NCI-H345 (cell line): ENCODE measurements at places on chromosomes 11 and 22.
A peak's percentile ranks its signal among the peaks of the same experiment; 100 is the strongest.

DNA sequence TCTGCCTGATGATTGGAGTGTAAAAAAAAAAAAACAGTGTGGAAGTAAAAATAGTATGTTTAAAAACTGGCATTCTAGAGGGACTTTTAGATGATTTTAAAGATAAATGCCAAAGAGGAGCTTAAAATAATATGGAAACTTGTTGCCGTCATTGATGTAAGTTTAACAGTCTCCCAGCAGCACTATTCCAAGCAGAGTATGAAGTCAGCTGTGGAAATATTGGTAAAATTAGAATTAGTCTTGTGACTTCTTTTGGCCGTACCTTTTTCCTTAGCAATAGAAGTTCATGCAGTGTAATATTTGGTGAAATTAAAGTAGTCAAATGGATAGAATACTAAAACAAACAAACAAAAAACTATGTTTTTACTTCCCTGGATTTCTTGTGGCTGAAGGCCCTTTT, 134.9 kb downstream of the METTL15 start:
- DNase-seq = no peak

- DNase-seq = no peak
These were observed 33.8 kb downstream of the RAB30 start for GRCh38 chr11:83037877-83038276.

- no peak for DNase-seq
These were observed 5.5 kb downstream of the OSM start for GRCh38 chr22:30261134-30261533.

GRCh38 chr11:88139865-88140264, 35.4 kb downstream of the RAB38 start:
- no peak for DNase-seq

DNA sequence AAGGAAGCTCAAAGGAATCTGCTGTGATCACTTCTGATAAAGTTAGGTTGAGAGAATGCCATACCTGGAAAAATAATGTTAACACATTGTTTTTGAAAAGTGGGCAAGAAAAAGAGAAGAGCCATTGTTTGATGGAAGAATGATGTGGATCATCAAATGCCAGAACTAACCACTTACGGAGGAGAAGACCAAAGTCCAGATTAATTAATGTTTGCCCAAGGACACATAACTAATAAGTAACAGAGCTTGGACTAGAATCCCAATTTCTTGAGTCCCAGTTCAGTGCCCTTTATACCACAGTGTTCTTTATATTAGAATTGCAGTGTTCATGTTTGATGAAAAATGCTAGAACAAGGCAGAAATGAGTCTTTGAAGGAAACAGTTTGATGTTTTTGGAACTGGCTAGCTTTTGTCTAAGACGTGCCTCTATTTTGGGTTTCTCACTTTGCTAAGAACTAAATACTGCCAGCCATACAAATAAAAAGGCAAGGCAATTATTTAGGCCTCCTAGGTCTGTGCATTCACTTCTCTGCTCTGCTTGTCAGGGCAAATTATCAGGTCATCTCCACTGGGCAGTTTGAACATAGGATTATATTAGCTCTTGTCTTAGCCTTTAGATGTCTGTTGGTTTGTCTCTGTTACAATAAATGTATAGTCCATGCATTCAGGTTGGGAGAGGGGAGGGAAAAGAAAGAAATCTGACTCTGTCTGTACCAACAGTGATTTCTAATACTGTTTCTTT, 72.3 kb downstream of the TRIM44 start:
- no peak for DNase-seq

DNA sequence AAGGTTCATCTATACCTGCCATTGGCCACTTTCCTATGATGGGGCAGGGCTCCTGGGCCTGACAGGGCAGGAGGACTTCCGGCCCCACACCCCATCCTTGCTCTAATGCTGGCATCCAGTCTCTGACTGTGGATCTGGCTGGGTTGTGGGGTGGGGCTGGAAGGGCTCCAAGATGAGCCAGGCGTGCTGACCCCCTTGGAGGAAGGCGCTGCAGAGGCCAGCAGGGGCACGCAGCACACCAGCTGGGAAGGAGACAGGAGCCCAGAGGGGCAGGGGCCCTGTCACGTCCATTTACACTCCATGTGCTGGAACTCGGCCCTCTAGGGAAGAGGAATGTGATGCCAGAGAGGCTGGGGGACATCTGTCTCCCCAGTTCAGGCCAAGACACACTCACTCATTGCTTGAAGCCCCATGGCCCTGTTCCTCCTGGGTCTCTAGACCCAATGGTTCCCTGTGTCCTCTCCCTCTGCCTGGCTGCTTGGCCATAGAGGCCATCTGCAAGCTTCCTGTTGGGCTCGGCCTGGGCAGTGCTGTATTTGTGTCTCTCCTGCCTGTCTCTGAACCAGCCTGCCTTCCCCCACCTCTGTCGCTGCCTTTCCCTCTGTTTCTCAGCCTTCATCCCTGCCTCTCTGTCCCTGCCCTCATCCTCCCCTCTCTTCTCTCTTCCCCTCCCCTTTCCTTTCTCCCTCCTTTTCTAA, 67.5 kb upstream of the NECTIN1 start:
- no peak for DNase-seq

GRCh38 chr11:35006389-35007128, 90.1 kb downstream of the PDHX start:
- DNase-seq = no peak

- DNase-seq = peak; percentile 70
These were observed 8.0 kb downstream of the TMEM86A start for GRCh38 chr11:18706330-18707243.

- DNase-seq = no peak
These were observed 116.2 kb downstream of the KIF18A start for GRCh38 chr11:27991736-27992135.

DNA sequence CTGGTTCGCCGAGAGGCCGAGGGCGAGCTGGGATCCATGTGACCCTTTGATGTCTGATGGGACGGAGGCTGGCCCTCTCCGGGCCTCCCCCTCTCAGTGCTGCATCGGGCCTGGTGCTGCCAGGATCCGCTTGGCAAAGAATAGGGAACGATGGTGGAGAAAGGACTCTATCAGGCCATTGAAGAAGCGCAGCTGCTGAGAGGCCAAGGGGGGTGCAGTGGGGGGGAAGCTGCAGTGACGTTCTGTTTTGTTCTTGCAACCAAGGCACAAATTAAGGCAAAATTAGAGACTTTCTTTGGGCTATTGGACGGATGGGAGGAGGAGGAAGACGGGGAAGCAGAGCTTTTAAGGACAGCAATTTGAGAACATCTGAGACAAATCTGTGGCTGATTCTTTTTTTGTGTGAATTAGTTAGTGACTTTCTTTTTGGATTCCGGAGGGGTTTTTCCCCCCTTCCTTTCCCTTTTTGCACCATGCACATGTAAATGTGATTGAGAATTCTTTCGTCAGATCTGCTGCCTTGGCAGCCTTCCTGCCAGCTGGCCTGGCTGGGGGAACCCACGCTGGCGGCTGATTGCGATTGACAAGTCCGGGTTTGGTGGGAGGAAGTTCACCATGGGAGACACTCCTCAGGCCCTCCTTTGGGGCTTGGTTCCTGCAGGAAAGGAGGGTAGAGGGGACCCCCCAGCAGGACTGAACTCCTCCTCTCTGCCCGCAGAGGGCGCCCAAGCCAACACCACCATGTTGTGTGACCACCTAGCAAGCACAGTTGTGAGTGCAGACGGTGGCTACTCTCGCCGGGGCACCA, 214.6 kb downstream of the NTM start:
- no peak for DNase-seq

DNA sequence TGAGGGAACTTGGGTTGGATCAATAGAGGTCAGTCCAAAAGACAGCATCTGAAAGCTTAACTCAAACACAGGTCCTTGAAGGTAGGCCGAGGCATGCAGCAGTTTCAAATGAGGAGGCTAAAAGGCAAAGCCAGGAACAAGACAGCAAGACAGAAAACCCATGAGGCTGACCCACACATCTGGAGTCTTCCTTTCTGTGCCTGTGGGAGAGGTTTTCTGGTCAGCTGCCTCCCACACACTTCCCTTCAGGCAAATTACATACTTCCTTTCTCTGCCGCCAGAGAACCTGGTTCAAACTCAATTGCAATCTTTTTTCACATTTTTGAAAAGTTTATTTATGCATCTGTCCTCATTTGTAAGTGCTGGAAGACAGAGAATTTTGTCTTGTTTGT, 29.8 kb upstream of the CRTAM start:
- DNase-seq = no peak

GRCh38 chr11:9285850-9286587, 20.9 kb upstream of the DENND5A start:
- DNase-seq = peak; percentile 22

GRCh38 chr11:15695096-15695721, 580.5 kb downstream of the INSC start:
- peak; percentile 56 for DNase-seq

- DNase-seq = no peak
These were observed 405 bp downstream of the SFI1 start for GRCh38 chr22:31496735-31497146.

DNA sequence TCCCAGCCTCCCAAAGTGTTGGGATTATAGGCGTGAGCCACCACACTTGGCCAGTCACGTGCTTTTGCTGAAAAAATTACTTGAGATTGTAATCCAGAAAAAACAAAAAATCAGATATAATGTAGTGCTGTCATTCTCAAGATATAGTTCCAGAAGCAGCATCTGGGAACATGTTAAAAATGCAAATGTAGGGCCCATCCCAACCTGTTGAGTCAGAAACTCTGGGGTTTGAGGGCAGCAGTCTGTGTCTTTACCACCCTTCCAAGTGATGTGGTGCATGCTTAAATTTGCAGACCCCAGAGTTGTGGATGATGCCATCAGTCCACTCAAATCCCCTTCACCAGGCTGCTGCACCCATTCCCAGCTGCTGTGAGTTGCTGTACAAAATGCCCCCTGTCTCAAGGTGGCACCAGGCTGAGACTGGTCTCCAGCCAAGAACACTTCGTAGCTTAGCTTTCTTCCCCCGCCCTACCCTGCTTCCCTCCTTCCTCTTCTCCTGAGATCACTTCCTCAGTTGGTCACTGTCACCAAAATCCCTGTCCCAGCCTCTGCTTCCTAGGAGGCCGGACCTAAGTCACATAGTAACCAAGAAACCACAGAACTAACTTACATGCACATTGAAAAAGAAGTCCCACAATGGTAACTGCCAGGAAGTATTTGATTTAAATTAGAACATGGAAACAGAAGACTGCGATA, 18.2 kb upstream of the ARRB1 start:
- DNase-seq = no peak

- no peak for DNase-seq
These were observed 61.0 kb downstream of the LARGE2 start for GRCh38 chr11:45983471-45983845.

- no peak for DNase-seq
These were observed at the start of gene CASP1 for GRCh38 chr11:105034813-105035620. TSS of gene CASP1 (minus strand) at chr11:105035144. CDS start at chr11:105035113, 31 bp downstream.

DNA sequence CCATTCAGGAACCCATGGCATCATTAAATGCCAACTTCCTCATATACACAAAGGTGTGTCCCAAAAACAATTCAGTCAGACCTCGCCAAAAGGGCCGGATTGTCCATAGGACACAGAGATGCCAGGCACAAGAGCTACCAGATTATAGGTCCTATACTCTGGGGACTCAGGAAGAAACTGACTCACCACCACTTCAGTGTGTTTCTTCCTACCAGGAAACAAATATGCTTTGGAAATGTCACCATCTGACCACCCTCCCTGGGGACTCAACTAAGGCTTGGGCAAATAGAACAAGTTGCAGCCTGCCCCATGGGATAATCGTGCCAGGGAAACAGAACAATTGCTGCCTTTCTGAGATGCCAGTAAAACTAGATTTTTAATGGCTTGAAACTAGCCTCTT, 11.7 kb downstream of the POU2AF3 start:
- peak; percentile 98 for DNase-seq

DNA sequence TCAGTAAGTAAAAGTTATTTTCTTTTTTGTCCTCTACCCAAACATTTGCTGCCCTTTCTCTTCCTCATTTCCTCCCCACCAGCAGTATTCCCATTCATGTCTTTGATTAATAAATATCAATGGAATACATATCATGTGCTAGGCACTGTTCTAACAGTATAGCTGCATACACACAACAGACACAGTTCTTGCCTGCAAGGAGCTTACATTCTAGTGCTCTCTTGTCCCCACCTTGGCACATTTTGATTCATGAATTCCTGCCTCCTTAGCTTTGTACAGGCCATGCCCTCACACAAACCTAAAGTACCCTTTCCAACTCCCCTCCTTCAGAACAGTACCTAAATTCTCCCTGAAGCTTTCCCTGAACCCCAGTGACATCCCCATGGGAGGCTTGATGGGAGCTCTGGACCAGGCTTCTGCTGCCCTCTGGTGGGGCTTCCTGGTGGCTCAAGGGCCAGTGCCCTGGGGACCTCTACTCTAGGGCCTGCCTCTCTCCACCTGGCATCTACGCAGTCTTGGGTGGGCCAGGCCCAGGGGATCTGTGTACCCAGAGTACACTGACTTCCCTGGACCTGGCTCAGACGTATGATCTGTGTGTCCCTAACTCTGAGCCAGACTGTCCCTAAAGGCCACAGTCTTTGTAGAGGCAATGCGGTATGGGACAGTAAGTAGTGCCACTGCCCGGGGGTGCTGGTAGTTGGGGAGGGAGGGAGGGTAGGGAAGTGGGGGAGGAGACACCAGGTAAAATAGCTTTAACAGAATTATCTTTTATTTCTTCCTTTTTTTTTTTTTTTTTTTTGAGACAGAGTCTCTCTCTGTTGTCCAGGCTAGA, 14.1 kb downstream of the RPS13 start:
- peak; percentile 31 for DNase-seq

DNA sequence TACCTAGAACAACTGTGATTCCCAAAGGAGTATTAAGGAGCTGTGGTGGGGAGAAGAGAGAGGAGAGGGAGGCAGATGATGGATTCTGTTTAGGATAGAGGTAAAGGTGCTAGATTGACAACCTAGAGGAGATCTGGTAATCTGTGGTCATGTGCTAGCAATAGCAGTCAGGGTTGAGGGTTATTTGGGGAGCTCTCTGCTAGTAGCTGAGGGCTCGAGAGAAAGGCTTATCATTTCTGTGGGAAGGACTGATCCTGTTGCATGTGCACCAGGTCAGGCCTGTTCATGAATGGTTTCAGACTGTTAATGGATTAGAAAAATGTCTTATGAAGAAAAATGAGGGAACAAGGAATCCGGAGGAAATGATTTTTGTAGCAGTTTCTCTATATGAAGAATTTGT, 63.2 kb downstream of the MTMR3 start:
- DNase-seq = no peak

- DNase-seq = no peak
These were observed 17.8 kb downstream of the KCTD17 start for GRCh38 chr22:37069319-37069718.

- DNase-seq = no peak
These were observed 31.7 kb upstream of the RBX1 start for GRCh38 chr22:40919446-40919845.

- DNase-seq = no peak
These were observed 4.0 kb downstream of the OR51E1 start for GRCh38 chr11:4647766-4648165.

DNA sequence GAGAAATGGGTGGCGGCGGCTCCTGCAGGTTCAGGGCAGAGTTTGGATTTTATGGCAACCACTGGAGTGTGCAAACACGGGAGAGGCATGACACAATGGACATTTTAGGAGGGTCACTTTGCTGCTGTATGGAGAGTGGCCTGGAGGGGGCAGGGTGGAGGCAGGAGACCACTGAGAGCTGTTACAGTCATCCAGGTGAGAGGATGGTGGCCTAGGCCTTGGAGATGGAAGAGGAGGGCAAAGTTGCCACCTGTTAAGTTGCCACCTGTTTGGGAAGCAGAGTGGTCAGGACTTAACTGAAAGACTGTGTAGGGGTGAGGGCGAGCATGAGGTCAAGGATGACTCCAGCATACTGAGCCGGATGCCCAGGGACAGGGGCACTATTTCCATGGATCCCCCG, 2.3 kb upstream of the RAD9A start:
- peak; percentile 27 for DNase-seq

GRCh38 chr11:6646576-6646917, 9.1 kb downstream of the DCHS1 start:
- DNase-seq = no peak

GRCh38 chr22:17247832-17248231, 28.6 kb upstream of the ADA2 start:
- DNase-seq = no peak
